ENCODE measurements at places on chromosomes 1 and 21.

GRCh38 chr1:64363616-64364015 is 106.3 kb upstream of the CACHD1 start:
- DNase-seq: no peak

DNA sequence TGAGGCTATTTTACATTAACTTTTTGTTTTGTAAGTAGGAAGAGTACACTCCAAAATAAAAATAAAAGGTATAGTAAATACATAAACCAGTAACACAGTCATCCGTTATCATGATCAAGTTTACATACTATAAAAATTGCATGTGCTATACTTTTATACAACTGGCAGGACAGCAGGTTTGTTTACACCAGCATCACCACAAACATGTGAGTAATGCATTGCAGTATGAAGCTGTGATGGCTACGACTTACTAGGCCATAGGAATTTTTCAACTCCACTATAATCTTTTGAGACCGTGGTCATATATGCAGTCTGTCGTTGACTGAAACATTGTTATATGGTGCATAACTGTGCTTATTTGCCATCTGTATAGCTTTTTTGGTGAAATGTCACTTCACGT is 106.2 kb downstream of the CENPF start:
- no peak for DNase-seq

GRCh38 chr1:10308001-10308400 is 90.9 kb upstream of the PGD start:
- DNase-seq: peak; percentile 26

DNA sequence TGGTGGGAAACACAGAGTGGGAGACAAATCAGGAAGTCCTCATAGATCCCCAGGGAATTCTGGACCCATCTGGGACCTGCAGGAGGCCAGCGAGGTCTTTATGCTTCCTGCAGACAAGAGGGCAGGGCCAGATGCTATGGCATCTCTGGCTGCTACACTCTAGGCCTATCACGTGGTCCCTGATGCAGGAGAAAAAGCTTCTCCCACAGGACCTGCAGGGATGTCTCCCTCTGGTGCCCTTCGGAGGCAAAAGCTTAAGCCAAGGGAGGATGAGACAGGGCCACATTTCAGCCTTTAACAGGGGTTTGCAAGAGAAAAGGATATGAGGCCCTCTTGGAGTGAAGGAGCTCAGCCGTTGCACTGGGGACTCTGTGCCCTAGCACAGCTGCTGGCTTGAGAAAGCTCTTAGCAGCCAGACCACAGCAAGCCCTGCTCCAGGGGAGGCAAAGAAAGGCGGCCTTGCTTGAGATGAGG is 243.0 kb downstream of the C1orf94 start:
- DNase-seq: no peak

GRCh38 chr1:202890392-202890791 is 1.4 kb upstream of the RABIF start:
- DNase-seq: no peak
